ENCODE measurements at places on chromosomes 7 and 10.

DNA sequence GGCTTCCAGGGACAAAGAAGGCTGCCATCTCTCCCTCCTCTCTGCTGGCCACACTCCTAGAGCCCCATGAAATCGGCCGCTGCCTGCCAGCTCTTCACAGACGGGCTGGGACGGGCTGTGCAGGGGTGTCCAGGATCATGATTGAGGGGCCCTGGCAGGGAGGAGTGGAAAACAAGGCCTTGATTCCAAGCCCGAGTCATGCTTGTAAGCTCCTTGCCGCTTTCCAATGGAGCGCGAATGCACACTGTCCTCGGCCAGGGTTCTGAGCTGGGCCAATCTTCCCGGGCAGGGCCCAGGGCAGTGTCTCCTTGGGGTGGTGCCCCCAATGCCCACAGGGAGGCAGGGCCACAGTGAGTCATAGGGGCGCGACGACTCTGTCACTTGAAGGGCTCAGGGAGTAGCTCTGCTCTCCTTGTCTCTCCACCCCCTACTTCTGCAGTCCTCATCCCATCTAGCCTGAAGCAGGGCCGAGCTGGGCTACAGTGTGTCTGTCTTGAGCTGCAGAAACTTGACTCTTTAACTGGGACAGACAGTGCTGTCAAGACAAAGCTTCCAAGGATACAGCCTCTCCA is 186.2 kb upstream of the SVIL start:
- no peak for DNase-seq

GRCh38 chr10:79067241-79068202 is 1.2 kb upstream of the ZMIZ1 start:
- peak; percentile 62 for DNase-seq

DNA sequence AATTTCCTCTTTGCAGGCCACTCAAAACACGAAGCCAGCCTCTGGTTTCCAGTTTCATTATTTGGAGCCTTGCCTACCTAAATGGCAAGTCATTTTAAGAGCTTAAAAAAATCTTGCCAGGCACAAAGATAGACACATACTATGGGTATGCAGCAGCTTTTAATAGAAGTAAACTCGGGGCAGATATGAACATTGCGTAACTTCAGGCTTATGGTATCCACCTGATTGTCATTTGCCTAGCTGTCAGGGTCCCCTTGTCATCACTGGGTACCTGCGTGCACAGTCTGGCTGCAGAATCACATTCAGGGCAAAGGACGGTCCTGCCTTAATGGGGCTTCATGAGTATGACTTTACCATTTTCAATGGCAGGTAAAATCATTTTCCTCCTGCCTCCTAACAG is 466.1 kb upstream of the NRP1 start:
- DNase-seq: no peak

GRCh38 chr7:28483112-28483511 is 70.8 kb downstream of the CREB5 start:
- DNase-seq: no peak

DNA sequence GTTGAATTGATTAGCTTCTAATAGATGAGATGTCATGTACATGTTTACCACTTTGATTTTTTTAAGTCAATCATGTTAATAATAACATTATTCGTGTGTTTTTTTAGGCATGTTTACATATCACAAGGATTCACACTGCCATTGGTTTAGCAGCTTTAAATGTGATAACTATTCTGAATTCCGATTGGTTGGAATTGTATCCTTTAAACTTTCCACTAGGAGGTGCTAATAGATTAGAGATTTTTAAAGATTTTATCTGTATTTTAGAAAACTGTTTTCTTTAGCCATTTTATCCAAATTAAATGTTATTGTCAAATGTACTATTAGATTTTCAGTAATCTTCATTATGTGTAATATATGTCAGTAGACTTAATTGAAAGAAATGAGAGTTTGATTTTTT is 83.2 kb downstream of the HECTD2 start:
- DNase-seq: peak; percentile 3

DNA sequence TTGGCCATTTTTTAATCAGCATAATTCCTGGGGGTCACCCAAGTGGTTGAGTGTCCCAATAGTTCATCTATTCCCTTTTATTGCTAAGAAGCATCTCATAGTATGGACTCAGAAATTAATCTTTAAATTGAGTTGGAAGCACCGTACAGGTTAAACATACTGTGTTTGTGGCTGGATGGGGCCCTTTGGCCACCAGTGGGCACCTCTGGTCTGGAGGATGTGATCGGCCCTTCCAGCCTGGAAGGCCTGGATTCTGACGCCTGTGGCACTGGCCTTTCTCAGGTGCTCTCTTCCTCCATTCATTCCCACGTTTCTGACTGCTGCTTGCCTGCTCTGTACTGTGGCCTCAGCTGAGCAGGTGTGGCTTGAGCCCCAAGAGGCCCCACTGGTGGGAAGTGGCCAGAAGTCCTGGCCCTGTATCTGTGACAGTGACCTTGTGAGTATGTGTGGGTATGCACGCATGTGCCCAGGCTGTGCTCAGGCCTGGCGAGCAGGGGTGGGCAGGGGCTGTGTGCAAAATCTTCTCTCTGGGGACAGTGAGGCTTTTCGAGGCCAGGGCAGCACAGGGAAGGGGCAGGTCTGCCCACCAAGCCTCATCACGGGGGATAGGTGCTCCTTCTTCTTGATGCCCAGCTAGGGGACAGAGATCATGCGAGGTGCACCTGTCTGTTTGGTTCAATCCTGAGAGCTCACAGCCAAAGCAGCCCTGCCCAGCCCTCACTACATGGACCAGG is 30.1 kb downstream of the LDB3 start:
- no peak for DNase-seq

DNA sequence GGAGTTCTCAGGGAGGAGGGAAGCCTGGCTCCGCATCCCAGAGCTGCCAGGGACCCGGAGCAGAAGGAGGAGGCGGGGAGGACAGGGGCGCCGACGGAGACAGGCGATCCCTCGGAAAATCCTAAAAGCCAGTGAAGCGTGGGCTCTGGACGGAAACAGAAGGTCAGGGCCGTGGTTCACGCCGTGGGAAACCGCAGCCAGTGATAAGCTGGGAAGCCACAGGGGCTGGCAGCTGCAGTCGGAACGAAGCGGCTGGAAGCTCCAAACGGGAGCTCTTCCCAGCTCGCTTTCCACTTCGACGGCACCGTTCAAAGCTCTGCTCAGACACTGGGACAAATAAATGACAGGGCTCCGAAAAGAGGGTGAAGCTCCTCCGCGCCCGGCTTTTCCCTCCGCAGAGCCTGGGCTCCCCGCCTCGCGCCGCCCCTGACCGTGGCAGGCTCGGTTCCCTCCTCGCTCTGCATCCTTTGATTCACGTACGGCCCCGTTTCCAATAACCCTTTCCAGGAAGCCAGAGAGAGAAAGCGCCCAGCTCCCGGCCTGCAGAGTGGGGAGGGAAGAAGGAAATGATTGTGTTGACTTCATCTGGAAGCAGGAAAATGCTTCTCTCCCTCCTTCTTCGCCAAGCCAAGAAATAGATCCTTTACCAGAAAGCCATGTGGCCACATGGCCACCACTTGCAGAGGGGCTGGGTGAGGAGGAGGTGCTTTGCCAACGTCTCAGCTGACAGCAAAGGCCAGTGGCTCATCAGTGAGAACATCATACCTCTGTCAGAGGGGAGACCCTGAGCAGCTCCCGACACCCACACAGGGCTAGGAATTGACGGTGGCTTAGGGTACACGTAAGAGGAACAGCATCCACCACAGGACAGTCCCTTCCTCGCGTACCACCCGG is 57.4 kb downstream of the ADRB1 start:
- DNase-seq: peak; percentile 57

All from MV-4-11 (cell line).